ENCODE measurements at places on chromosomes 6 and 20.
A peak's percentile ranks its signal among the peaks of the same experiment; 100 is the strongest.

GRCh38 chr20:17565169-17565845 lies 4.6 kb upstream of the DSTN start:
- no peak for DNase-seq

DNA sequence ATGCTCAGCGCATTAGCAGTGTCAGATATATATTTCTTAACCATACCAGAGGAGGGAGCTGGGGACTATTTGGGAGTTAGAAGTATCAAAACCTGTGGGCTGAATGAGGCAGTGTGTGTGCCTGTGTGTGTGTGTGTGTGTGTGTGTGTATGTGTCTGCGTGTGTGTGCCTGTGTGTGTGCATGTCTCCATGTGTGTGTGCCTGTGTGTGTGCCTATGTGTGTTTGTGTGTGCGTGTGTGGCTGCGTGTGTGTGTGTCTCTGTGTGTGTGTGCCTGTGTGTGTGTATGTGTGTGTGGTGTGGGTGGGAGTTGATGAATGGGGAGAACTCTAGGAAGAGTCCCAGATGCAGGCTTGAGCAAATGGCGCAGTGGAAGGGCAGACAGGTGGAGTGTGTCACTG lies 92.9 kb downstream of the PAX1 start:
- no peak for DNase-seq

DNA sequence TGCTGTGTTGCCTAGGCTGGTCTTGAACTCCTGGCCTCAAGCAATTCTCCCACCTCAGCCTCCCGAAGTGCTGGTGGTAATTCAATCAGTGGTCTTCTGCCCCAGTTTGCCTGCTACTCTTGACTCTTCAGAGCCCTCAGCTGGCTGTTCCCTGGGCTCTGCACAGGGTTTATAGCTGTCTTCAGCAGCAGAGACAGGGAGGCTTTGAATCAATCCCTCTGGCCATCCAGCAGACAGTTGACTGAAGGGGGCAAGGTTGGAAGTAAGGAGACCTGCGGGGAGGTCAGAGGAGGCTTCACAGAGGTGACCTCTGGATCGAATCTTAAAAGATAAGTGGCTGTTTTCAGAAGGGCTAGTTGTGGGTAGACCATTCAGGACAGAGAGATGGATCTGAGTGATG lies 26.0 kb upstream of the KIF3B start:
- DNase-seq = no peak

- no peak for DNase-seq
Measured at GRCh38 chr6:118736440-118736839, 85.0 kb upstream of the CEP85L start.

DNA sequence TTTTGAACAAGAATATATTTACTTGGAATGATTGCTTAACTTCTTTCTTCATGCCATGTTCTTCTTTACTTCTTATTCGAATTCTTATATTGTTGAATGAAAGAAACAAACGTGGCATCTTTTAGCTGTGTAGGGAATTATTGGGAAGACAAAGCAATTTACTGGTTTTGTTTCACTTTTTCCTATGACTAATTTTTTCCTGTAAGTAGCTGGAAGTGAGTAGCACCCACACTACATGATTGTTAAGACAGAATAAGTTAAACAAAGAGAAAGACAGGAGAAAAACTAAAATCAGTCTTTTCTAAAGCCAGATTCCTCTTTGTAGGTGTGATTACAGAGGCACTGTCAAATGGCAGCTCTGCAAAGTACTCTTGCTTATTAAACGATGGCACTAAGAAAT lies 593.4 kb downstream of the EYS start:
- DNase-seq = peak; percentile 2

DNA sequence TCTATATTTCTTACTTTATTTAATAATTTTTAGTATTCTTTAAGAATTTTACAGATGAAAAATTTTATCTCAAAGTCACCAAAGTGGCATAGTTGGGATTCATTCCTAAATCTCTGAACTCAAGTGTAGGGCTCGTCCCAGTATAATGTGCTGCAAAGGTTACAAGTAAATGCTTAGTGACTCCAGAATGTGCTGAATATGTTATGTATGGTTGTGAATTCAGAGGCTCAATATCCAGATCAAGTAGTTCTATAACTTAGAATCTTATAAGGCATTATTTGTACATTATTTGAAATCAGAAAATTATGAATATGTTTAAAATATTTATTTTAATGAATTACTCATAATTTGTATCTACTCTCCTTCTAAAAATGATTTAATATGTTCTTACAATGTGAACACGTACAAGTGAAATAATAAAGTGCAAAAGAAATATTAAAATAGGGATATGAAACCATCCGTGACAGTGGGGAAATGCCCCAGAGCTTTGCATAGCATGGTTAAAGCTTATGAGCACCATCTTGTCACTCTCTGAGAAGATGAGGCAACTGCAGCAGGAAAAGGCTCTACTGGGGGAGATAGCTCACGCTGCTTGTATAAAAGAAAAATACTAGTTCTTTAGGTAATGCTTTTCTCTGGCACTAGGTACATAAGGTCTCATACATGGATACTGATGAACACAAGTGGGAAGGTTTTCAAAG lies 259.0 kb downstream of the FOXC1 start:
- no peak for DNase-seq

DNA sequence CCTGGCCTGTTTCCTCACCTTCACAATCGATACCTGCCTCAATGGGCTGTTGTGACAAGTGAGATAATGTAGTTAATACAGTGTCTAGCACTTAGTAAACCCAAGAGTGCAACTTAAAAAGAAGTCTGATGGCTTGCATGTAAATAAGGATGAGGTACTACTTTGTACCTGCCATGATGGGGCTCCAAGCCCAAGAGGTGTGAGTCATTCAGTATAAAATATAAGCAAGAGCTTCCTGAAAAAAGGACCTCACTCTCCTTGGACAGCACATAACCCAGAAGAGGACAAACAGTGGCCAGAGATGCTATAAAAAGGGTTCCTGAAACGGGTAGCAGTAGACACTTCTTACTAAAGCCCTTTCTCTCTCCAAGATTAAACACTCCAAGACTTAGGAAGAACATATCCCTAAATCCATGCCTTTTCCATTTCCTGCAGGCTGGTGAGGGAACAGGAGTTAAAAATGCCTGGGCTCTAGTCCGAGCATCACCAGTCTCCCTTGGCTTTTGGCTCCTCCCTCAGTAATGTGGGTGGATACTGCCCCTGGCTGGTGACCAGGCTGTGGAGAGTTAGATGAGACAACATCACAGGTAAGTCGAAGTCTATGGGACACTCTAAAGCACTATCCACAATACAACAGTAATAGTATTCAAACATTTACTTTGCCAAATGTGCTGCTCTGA lies 4.3 kb downstream of the UBE2V1 start:
- DNase-seq = no peak

DNA sequence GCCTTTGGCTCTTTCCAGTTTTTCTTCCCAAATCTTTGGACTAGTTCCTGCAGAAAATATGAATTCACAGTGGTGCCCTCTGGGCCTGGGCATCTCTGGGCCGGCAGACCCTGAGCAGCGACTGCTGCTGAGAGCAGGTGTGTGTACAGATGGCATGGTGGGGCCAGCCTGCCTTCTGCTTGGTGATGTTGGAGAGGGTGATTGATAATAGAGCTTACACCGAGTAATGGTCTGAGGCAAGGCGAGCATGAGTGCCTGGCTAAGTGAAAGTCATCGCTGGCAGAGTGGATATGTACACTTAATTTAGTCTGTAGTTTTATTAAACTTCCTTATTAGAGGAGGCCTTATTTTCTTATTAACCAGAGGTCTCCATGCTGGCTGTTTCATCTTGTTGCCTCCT lies 156.9 kb downstream of the CDKAL1 start:
- no peak for DNase-seq

- DNase-seq = no peak
Measured at GRCh38 chr20:16203096-16203495, 370.2 kb downstream of the KIF16B start.

GRCh38 chr20:48794360-48794759 lies 33.4 kb downstream of the PREX1 start:
- no peak for DNase-seq

DNA sequence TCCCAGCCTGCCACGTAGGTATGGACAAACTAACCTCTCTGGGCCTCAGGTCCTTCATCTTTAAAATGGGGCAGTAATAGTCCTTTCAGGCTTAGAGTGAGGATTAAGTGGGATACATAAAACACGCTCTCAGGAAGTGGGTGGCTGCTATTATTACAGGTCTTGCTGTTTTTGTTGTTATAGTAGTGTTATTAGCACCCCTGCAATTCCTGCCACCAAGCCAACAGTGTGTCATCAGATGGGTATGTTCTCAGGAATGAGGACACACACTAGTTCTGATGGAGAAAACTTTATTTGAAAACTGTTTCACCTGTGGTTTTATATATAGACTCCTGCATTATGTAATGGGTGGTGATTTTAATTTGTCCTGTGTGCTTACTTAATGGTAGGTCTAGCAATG lies 131.7 kb downstream of the LRRC1 start:
- DNase-seq = peak; percentile 10

GRCh38 chr6:78530208-78530607 lies 337.1 kb upstream of the IRAK1BP1 start:
- DNase-seq = no peak

DNA sequence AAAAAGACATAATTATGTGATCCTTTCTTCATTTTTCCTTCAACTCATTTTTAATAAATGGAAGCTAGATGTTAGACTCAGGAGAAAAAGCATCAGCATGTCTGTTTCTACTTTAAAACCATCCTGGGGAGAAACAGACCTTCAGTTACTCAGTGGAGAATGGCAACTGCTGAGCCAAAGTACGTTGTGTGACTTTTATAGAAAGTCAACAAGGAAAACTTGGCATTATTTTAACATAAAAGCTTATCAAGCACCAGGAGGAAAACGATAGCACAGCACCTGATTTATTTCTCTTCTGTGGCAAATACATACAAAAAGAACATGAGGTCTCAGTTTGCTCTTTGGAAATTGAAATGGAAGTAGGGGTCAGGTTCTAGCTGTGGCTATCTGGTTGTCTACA lies 115.3 kb upstream of the RIPOR2 start:
- DNase-seq = no peak

- DNase-seq = peak; percentile 79
Measured at GRCh38 chr6:154164397-154164796, 125.4 kb downstream of the OPRM1 start.

- no peak for DNase-seq
Measured at GRCh38 chr6:43977404-43978111, 149.7 kb downstream of the MRPL14 start.

DNA sequence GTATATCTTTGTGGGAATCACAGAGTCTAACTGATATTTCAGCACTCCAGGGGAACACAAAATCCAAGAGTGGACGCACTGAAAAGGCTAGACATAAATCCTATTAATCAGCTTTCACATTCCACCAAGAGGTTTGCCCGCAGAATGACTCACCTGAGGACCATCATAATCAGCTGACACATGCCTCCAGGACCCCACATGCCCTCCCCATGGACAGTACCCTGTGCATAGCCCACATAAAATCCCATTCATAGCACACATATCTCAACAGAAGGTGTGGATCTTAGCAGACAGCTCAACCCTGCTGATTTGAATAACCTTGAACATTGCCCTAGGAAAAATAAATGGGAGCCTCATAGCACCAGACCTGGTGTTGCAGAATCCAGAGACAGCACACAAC lies 246.8 kb upstream of the TENT5A start:
- peak; percentile 26 for DNase-seq

- DNase-seq = peak; percentile 21
Measured at GRCh38 chr6:72857791-72858585, 236.1 kb downstream of the KCNQ5 start.

- DNase-seq = no peak
Measured at GRCh38 chr6:39853604-39854003, 61.4 kb downstream of the DAAM2 start.

GRCh38 chr6:43622541-43622940 lies 6.5 kb downstream of the GTPBP2 start:
- DNase-seq = no peak

DNA sequence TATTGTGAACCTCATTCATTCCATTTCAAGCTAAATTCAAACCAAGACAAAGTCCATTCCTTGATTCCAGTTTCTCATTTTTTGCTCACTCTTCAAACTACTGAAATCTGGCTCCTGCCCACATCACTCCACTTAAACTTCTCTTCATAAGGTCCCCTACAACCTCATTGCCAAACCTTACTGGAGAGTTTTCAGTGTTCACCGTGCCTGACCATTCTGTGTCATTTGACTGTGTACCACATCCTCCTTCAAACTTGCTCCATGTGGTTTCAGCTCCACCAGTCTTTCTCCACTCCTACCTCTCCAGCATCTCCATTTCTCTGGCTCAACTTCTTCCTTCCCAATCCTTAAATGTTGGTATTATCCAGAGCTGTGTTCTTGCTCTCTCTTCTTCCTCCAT lies 38.5 kb upstream of the TAB2 start:
- DNase-seq = no peak

- no peak for DNase-seq
Measured at GRCh38 chr20:48447456-48447855, 380.3 kb downstream of the PREX1 start.

DNA sequence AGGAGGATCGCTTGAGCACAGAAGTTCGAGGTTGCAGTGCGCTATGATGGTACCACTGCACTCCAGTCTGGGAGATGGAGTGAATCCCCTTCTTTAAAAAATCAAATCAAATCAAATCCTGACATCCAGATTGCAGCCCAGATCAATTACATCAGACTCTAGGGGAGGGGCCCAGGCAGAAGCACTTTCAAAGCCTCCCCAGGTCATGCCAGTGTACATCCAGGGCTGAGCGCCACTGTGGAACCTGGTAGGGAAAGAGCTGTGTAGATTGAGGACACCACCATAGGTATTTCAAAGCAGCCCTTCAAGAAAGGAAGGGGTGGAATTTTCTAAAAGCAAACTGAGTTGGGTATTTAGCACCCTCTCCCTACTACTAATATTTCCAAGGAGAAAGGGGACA lies 89.5 kb downstream of the PRND start:
- DNase-seq = no peak

DNA sequence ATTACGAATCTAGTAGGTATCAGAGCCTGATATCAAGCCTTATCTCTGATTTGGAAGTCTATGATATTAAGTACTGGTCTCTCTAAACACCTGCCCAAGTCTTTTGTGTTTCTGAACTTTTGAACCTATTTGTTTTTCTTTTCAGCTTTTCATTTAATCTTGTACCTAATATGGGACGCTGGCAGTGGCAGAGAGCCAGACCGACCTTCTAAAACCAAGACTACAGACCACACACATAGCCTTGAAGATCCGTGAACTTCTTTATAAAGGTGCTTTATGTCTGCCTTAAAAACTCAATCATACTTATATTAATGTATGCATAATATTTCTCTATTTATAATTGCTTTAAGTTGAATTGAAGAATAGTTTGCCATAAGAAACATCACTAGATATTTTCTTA lies 12.6 kb upstream of the PTCHD4 start:
- DNase-seq = no peak

- no peak for DNase-seq
Measured at GRCh38 chr6:155128977-155129376, 133.9 kb downstream of the TIAM2 start.

DNA sequence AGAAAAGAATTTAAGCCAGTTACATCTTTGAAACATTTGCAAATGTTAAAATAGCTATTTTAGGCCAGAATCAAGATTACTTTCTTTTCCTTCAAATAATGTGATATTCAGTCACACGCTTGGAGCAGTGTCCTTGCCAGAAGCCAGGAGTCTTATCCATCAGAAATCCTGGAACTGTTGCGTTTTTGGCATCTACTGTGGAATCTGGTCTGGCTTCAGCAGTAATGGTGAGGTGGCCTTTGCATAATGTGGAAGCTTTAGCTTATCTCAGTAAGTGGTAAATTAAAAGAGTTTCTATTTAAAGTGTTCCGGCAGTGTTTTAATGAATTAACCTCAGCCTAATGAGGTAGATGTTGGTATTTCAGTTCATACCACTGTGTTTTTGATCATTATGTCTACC lies 97.6 kb downstream of the FIG4 start:
- DNase-seq = peak; percentile 55

Data from fibroblast of mammary gland (primary cell).